ENCODE measurements at places on chromosomes 6 and 20.

DNA sequence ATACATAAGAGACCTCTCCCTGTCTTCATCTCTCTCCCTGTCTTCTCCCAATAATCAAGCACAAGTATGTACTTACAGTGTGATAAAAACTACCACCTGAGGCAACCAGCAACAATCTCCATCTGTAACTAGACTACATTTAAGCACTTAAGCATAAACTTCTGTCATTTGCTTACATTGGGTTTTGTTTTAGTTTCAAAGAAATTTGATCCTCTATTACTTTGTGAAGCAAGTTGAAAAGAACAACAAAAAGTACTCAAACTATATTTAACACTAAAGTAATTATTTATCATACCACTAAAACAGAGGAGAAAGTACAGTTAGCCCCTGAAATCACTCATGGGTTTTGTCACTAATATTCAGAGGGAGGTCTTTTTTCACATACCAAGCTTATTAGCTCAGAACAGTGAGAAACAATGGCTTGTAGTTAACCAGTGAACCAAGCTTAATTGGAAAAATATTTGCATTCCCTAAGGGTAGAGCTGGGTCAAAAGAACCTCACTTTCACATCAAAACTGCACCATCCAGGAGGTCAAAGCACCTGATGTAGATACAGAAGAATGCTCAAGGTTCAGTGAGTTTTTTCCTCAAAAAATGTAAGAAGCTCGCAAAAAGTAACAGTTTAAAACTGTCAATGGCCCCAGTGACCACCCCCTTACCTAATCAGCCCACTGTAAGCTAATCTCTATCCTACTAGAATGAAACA is 34.1 kb downstream of the DCDC2 start:
- no peaks in the 10 kb centered on the region for H3K36me3 ChIP-seq
- peaks cover 4% of the 10 kb centered on the region for H3K27me3 ChIP-seq
- no peak overlapping the region for H3K27ac ChIP-seq
- H3K4me1 ChIP-seq = no peaks in the 10 kb centered on the region

DNA sequence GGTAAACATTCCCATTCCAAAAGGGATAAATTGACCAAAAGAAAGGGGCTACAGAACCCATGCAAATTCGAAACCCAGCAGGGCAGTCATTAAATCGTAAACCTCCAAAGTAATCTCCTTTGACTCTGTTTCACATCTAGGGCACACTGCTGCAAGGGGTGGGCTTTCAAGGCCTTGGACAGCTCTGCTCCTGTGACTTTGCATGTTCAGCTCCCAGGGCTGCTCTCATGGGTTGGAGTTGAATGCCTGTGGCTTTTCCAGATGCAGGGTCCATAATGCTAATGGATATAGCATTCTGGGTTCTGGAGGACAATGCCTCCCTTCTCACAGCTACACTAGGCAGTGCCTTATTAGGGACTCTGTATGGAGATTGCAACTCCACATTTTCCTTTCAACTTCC is 211.9 kb upstream of the MANEA start:
- no peak overlapping the region for H3K27ac ChIP-seq
- DNase-seq = no peak
- H3K4me1 ChIP-seq = no peaks in the 10 kb centered on the region
- no peaks in the 10 kb centered on the region for H3K27me3 ChIP-seq

GRCh38 chr6:90414352-90414751 is 117.7 kb upstream of the BACH2 start:
- H3K36me3 ChIP-seq = no peaks in the 10 kb centered on the region
- DNase-seq = no peak
- no peaks in the 10 kb centered on the region for H3K27me3 ChIP-seq

DNA sequence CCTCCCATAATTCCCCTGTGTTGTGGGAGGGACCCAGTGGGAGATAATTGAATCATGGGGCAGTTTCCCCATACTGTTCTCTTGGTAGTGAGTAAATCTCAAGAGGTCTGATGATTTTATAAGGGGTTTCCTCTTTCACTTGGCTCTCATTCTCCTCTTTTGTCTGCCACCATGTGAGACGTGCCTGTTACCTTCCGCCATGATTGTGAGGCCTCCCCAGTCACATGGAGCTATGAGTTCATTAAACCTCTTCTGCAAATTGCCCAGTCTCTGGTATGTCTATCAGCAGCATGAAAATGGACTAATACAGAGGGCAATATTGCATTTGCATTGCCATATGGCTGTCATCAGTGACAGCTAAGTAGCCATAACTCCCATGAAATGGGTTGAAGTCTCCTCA is 63.2 kb downstream of the ZNF217 start:
- H3K4me3 ChIP-seq = no peak overlapping the region
- no peaks in the 10 kb centered on the region for H3K4me1 ChIP-seq
- DNase-seq = no peak
- no peaks in the 10 kb centered on the region for H3K36me3 ChIP-seq

DNA sequence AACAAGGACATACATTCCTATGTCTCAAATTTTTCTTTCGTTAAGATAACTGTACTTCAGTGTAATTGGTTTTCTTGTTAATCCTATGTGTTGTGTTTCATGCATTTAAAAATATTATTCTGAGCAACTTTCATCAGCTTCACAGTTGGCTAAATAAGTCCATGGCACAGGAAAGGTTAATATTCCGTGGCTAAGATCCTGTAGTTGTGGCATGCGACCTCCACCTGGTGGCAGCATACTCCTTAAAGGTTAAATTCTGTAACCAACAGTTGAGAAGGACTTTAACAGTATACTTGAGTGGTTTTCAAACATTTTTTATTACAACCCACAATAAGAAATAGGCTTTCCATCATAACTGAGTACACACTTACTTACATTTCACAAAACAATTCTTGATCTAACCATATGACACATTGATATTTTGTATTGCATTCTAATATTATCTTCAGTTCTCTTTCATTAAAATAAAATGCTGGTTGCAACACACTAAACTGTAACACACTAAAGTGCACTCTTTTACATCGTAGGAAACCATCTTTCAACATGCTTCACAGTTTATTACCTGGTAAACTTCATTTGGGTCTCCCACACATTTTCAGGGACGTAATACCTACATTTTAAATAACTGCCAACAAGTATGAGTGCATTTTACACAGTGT is 118.3 kb downstream of the SLX4IP start:
- no peak overlapping the region for H3K27ac ChIP-seq
- H3K36me3 ChIP-seq = no peaks in the 10 kb centered on the region
- H3K4me3 ChIP-seq = no peak overlapping the region
